ENCODE measurements at places on chromosomes 2 and 18.

DNA sequence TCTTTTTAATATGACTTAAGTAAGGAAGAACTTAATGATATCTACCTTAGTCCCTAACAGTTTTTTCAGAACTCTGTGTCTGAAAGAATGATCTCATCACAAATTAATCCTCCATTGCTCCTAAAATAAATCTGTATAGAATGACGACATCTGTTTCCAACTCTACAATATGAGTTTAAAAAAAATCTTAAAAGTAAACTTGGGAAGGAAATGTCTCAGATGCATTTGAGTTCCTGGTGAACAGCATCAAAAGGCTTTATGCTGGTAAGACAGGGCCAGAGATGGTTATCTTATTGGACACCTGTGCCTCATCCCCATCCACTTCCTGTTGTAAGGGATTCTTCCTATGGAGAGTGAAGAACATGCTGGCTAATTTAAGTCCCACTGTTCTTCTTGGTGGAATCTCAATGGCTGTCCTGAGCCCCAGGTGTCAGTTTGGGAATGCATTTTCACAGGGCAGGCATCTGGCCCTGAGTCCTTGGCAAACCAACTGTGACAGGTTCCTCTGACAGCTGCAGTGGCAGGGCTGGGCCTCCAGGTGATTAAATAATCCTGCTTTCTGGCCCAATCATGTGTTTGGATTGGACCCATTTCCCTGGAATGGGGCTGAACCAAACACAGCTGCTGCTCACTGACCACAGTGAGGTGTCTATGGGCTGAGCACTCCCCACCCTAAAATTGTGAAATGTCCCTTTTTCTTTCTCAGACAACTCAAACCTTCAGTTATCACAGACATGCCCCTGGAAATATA is 12.9 kb upstream of the NCKAP5 start:
- peak; percentile 23 for DNase-seq

GRCh38 chr2:121710470-121711170 is 26.1 kb downstream of the NIFK start:
- no peak for DNase-seq

DNA sequence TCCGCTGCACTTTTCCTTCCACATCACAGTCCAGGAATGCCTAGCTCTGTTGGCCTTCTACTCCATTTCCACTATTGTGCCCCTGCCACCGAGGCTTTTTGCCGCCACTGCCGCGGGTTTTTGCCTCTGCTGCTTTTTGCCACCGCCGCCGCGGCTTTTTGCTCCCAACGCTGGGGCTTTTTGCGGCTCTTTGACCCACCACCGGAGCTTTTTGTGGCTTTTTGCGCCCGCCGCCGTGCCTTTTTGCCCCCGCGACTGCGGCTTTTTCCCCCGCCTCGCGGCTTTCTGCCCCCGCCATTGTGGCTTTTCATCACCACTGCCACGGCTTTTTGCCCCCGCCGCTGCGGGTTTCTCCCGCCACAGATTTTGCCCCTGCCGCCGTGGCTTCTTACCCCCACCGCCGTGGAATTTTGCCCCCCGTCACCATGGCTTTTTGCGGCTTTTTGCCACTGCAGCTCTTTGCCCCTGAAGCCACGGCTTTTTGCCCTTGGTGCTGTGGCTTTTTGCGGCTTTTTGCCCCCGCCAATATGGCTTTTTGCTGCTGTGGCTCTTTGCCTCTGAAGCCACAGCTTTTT is 2798.7 kb upstream of the TEKT4 start:
- no peak for DNase-seq

- DNase-seq: no peak
Measured at GRCh38 chr2:64860276-64860885, 128.8 kb upstream of the SLC1A4 start.

DNA sequence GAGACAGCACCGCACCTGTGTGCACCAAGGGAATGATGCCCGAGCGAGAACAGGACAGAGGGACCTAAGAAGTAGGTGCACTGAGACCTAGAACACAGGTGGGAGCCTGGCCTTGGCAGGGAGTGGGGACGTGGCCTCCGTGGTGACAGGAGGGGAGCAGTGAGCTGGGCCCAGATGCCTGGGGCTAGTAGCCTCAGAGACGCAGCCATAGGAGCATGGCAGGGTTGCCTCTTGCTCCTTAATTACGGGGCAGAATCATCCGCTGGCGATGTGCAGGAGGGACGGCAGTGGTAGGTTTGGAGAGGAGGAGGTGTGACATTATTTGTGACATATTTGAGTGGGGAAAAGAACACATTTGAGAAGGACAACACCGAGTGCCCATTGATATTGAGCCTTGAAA is 57.0 kb upstream of the HPCAL1 start:
- DNase-seq: peak; percentile 5

- DNase-seq: no peak
Measured at GRCh38 chr18:27948986-27949385, 227.9 kb downstream of the CDH2 start.

DNA sequence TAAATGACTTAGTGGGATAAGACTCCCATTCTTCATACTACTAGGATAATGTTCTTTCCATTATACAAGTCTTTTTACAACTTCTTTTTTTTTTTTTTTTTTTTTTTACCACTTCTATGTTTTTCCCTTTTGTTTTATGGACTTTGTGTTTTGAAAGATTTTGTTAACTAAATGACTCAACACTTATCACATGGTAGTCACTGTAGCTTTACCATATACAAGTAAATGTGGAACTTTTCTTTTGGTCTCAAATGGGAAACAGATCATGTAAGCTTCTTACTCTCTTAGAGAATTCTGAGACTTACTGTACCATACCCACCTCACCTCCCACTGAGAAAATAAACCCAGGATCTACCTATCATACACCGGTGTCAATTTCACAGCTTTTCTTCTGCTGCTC is 590.3 kb upstream of the CDH2 start:
- no peak for DNase-seq

All from WTC11 (cell line).